Sciatic nerve (tissue), 2 donors: ENCODE measurements at places on chromosomes 11 and 22. TPM values are rescaled to one million over a fixed set of nuclear protein-coding genes. Genes with fewer than 3 reads are reported as not detected.

Gene PANX3
- total RNA-seq = not detected

Gene RPLP2
- total RNA-seq = 1,209 TPM

Gene GGT1
- total RNA-seq = 9.0 TPM

Gene CNGA4
- 0.31 TPM for total RNA-seq

Gene CCDC15
- 2.8 TPM for total RNA-seq

Gene CASP4
- 68.1 TPM for total RNA-seq

Gene GNAZ
- total RNA-seq = 22.8 TPM

Gene GLB1L2
- total RNA-seq = 1.6 TPM

Gene EED
- 25.2 TPM for total RNA-seq

Gene CRYBB3
- total RNA-seq = not detected

Gene CNIH2
- 1.3 TPM for total RNA-seq

Gene OR4C46
- not detected for total RNA-seq

Gene CRELD2
- 35.8 TPM for total RNA-seq

Gene VSIG10L2
- not detected for total RNA-seq

Gene APOA5
- total RNA-seq = not detected

Gene MAML2
- 30.4 TPM for total RNA-seq

Gene VSIG2
- 2.0 TPM for total RNA-seq

Gene KCNK4
- total RNA-seq = not detected

Gene OR10W1
- total RNA-seq = not detected

Gene RASSF10
- total RNA-seq = 0.27 TPM
